ENCODE measurements at places on chromosomes 13 and 19.

GRCh38 chr19:21705393-21705792, 62.0 kb downstream of the ZNF100 start:
- DNase-seq = no peak

DNA sequence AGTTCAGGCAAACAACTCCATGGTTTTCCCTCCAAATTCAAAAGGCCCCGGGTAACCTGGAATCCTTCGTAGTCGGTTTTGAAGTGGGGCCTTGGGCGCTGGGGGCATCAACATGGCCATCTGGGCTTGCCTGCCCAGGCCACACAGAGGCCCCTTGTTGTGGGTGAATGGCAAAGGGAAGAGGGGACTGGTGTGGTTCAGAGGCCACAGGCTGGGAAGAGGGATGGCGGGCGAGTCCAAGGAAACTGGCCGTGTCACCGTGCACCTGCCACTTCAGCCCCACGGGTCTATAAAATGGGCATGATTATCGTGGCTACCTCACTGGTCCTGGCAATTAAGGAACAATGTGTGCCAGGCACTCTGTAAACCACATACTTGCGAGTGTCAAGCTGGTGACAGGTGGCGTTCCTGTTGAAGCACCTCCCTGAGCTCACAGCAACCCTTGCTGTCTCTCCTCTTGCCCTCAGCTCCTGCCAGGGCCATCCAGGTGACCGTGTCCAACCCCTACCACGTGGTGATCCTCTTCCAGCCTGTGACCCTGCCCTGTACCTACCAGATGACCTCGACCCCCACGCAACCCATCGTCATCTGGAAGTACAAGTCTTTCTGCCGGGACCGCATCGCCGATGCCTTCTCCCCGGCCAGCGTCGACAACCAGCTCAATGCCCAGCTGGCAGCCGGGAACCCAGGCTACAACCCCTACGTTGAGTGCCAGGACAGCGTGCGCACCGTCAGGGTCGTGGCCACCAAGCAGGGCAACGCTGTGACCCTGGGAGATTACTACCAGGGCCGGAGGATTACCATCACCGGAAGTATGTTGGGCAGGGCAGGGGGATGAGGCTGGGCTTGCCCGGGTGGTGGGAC, 1.3 kb downstream of the LSR start:
- no peak for DNase-seq

DNA sequence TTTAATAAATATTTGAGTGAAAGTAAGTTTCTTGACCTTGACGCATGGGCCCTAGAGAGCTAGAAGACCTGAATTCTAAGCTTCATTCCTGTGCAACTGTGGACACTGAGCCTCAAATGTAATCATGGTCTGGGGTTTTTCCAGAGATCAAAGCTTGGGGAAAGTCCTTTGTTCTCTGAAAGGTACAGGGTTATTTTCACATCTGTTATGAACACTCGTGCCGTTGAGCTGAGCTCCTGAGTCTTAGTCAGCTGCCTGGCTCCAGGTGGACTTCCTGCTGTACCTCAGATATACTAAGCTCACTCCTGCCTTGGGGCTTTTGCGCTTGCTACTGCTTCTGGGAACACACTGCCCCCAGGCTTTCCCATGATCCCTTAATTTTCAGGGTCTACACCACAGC, 7.5 kb upstream of the ZBTB32 start:
- DNase-seq = no peak

DNA sequence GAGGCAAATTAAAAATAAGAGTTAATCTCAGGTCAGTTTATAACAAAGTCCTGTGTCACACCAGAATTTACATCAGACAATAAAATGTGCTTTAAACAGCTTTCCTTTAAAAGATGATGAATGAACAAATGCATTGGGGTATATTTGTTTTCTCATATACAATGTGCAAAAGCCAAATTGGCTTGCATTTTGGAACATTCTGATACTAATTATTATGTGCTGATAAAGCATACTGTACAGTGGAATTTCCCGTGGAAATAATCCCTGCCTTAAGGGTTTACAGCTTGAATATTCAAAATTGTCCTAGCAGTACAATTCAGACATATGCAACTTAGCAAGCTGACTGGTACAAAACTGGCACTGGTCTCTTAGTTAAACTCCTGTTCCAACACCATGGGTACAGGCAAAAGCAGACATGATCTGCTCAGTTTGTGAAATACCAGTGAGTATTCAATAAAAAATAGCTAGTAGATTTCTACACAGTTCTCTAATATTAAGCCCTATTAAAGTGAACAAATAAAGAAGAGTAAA, 373.4 kb downstream of the SLITRK1 start:
- DNase-seq = no peak

- no peak for DNase-seq
These were observed 297.8 kb downstream of the SHISA2 start for GRCh38 chr13:25753976-25754375.

- peak; percentile 35 for DNase-seq
These were observed 15.1 kb downstream of the PRAM1 start for GRCh38 chr19:8487137-8487851.

GRCh38 chr19:328025-328505, 16.5 kb downstream of the MIER2 start:
- no peak for DNase-seq

DNA sequence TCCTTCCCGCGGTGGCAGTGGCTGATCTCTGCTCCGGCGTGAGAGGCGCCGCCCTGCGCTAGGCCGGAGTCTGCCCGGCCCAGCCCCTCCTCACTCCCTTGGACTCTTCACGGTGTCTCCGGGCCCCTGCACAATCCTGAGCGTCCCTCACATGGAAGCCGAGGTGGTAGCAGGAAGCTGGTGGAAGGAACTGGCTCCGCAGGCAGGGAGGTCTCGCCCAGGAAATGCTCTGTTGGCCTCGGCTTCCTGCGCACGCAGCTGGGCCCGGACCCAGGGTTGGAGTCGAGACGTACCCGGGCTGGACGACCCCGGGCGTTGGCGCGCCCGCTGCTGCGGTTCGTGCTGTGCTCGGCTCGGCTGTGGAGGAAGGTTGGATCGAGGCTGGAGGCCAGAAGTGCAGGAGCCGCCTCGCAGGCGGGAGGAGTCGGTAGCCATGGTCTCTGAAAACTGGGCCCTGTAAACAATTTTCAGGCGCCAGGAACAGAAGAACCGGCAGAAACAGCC, 46.3 kb downstream of the ZNF724 start:
- DNase-seq = no peak

- DNase-seq = no peak
These were observed 1.1 kb upstream of the CBLC start for GRCh38 chr19:44776402-44777096.

DNA sequence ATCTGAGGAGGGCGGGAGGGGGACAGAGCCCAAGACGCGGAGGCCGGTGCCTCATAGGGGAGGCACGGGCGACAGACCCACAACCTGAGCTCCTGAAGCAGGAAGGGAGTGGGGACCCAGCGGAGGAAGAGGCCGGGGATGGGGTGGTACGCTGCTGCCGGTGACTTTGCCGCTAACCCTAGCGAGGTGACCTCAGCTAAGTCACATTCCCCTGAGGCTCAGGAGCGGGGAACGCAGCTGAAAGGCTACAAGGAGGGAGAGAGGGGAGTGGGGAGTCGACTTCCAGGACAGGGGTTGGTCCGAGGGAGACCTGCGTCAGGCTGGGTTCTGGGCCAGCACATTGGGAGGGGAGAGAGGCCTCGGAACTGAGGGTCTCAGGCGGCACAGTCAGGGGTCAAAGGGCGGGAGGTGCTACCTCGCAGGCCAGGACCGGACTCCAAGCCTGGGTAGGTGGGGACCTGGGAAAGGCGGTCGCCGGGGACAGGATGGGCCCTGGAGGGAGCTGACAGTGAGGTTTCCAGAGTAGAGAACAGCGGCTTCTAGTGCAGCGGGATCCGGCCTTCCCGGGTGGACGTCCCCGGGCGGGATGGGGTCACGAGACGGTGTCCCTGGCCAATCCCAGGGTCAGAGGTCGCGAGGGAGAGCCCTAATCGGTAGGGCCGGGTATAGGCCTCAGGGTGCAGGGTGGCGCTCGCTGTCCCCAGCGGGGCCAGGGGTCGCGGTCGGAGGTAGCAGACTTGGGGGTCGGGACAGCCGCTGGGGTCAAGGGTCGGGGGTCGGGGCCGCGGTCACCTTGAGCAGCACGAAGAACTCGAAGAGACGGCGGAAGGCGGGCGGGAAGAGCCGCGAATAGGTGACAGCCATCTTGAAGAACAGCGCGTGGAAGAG, 699 bp downstream of the TMEM259 start:
- DNase-seq = peak; percentile 38

- DNase-seq = peak; percentile 60
These were observed 27.7 kb downstream of the GADD45B start for GRCh38 chr19:2503521-2504109.

- no peak for DNase-seq
These were observed 3.3 kb downstream of the RPS19 start for GRCh38 chr19:41863209-41863931.

- peak; percentile 67 for DNase-seq
These were observed 94.5 kb downstream of the GNG7 start for GRCh38 chr19:2607712-2608601.

GRCh38 chr19:5103061-5103701, 134.3 kb downstream of the KDM4B start:
- DNase-seq = no peak

DNA sequence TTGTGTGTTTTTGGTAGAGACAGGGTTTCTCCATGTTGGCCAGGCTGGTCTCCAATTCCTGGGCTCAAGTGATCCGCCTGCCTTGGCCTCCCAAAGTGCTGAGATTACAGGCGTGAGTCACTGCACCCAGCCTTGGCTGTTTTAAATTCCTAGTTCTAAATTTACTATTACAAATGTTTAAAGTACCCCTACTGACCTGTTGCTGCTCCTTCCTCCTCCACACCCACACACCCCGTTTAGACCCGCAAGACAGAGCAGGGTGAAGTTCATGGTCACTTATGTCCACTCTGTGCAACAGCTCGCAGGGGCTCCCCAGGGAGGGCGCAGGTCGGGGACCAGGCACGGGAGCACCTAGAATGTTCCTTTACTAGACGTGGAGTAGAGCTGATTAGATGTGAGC, 28.7 kb downstream of the TMEM161A start:
- DNase-seq = no peak

GRCh38 chr19:14575428-14575980, 3.6 kb upstream of the NDUFB7 start:
- no peak for DNase-seq

DNA sequence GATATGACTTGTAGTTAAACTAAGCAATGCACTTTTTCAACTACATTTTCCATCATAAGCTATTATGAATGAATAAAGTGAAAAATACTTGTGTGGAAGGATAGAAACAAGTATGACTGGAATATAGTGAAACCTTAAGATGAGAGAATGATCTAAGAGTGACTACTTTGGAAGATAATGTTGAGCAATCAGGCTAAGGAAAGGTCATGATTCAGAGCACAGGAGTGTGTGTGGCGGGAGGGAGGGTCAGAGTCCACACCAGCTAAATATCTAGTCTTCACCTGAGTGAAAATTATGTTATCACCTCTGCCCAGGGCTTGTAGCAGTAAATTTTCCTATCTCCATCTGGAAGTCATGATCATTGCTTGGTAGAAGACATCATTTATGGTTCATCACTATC, 833.4 kb upstream of the ATXN8OS start:
- no peak for DNase-seq

All from T follicular helper cell (primary cell).